ELR (cell line): ENCODE measurements at places on chromosomes 7 and 10.

DNA sequence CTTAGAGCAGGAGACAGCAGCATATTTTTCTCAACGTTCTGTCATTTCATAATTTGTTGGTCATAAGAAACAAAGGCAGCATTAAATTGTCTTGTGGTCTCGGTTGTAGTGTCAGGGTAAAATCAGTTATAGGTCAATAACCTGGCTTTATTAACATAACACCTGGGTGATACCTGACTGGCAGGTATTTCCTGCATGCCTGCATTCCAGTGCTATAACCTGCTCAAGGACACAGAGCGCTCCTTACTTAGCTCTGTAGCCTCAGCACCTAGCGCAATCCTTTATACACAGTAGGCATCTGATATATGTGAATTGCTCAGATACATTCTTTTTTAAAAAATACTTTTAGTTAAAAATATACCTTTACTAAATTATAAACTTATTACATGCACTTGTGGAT lies 38.9 kb upstream of the PRKG1 start:
- no peak for DNase-seq

DNA sequence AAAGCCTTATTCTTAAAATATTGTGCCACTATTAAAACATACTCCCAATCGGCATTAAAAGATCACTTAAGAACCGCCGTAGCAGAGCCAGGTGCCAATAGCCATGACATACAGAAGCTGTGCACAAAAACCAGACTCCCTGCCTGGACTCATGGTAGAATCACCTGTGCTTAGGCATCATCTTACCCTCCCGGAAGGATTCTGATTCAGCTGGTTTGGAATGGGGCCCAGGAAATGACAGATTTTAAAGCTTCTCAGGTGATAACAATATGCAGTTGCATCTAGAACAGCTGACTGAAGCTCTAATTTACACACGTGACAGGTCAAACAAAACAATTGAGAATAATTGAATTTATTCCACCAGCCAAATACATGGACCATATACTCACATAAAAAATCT lies 10.7 kb downstream of the A1CF start:
- DNase-seq = no peak

GRCh38 chr10:49277973-49278372 lies 21.0 kb upstream of the C10orf71 start:
- no peak for DNase-seq

DNA sequence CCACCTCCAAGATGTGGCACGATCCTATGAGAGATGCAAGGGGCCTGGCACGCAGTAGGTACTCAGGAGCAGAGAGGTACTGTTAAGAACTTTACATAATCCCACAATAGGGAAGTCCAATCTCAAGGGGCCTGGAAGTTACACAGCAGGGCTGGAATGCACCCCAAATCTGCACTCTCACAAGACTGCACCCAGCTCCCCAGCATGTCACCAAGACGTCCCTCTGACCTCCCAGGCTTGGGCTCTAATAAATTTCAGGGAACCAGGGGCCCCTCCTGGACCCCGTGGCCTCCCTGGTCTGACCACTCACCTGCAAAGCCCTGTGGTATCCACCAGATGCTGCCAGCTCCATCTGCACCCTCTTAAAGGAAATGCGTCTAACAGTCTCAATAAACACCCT lies 94.9 kb downstream of the OAT start:
- no peak for DNase-seq

DNA sequence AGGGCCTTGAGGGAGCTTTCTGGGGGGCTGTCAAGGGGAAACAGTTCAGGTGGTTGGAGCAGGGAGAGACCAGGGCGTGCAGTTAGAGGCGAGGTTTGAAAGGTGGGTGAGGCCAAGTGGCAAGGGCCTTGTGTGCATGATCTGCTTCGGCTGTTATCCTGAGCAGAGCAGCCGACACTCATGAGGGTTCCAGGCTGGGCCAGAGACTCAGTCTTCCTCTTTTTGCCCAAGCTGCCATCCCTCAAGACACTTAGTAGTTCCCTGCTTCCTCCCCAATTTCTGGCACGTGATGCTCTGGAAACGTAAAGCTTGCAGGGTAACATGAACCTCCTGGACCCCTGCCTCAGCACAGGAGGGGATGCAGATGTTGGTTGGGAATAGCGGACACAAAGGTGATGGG lies 44.1 kb downstream of the KLRG2 start:
- no peak for DNase-seq

- DNase-seq = peak; percentile 0
Measured at GRCh38 chr10:19412531-19412930, 363.9 kb downstream of the MALRD1 start.

GRCh38 chr7:98321301-98321700 lies 39.8 kb downstream of the BRI3 start:
- no peak for DNase-seq

DNA sequence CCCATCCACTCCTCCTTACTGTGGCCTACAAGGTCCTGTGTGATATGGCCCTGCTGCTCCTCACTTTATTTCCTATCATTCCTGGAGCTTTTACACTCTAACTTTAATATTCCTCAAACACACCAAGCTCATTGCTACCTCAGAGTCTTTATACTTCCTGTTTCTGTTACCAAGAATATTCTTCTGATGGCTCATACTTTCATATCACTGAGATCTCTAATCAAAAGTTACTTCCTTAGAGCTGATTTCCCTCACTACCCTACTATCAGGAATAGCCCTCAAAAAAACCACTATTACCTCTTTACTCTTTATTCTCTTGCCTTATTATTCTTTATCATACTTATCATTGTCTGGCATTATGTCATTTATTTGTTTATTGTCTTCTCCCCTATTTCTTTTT lies 5.8 kb upstream of the PPP3CB start:
- peak; percentile 59 for DNase-seq

DNA sequence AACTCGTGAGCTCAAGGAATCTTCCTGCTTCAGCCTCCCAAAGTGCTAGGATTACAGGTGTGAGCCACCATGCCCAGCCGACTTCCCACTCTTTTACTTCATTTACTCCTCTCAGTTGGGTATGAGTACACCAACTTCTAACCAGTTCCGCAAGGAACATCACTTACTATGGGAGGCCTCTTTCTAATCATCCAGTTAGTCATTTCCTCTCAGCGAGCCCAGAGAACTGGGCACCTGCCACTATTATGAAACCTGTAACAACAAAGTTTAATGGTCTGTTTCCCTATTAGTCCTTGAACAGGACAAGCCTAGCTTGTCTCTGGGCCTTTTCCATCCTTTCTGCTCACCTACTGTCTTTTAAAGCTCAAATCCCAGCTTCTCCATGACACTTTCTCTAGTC lies 88.8 kb downstream of the DNMBP start:
- DNase-seq = peak; percentile 85

- peak; percentile 72 for DNase-seq
Measured at GRCh38 chr7:18013936-18014335, 13.7 kb downstream of the PRPS1L1 start.

DNA sequence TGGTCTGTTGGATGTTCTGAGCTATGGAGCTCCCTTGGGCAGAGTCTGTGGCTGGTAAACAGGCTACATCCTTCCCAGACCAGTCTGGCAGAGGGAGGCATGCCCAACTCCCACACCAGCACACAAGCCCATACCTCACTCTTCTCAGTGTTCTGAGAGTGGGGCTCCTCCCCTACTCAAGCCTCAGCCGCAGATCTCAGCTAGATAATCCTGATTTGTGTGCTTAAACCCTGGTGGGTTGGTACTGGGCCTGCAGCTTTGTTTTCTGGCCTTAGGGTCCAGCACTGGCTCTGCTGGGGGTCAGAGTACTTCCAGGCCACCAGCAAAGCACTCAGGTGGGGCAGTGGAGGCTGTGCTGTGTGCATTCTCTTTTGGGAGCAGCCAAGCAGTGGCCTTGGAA lies 70.4 kb downstream of the MGAM2 start:
- no peak for DNase-seq

DNA sequence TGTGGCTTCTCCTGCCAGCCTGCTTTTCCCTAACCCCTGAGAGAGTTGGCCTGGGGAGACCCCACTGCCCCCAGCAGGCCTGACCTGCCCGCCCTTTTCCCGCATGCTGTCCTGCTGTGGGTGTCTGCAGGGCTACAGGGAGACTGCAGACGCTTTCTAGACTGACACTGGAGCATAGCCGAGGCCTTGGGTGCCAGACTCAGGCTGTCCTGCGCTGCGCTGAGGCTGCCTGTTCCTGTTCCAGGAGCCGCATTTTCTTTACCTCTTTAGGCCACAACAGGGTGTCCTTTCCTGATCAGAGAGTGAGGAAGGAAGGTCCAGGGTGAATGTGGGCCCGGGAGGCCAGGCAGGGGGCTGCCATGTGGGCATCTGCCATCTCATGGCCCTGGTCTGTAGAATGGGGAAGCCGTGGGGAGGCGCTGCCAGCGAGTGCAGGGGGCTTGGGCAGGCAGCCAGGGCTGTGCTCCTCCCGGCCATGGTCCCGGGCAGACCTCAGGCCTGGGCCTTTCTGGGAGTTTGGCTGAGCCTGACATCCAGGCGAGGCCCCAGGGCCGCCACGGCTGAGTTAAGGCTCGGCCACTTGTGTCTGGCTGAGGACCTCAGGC lies 3.6 kb downstream of the PWWP2B start:
- no peak for DNase-seq
